ENCODE measurements at places on chromosomes 11 and 22.
A peak's percentile ranks its signal among the peaks of the same experiment; 100 is the strongest.

DNA sequence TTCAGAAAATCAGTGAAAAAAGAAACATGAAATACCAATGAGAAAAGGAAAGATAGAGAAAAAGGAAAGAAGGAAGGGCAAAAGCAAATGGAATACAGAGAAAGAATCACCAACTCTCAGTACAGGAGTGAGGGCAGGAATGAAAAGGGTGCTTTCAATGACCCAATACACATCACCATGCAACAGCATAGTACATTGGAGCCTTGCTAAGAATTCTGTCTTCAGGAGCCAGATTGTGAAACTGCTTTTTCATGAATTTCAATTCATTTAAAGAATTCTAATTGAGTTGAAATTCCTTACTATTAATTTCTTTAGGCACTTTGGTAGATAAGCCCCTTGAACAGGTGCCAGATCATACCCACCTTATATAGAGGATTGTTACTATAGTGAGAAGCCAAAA, 34.9 kb downstream of the BLID start:
- no peak for DNase-seq

- DNase-seq = no peak
Measured at GRCh38 chr22:50695421-50696250, 23.0 kb downstream of the SHANK3 start.

DNA sequence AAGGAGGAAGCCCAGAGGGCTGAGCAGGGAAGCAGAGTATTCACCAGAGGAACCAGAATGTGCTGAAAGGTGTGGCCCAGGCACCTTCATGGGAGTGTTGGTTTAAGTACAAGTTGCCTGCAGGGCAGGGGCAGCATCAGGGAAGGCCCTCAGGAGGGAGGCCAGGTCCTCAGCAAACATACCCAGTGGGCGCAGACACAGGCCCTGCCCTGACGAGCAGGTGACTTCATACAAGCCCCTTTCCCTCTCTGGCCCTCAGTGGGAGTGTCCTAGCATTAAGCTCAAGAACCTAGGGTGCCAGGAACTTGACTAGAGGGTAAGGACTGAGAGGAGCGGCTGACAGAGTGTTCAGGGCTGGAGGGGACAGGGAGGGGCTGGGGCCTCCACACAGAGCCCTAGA, 7.5 kb upstream of the CASTOR1 start:
- DNase-seq = no peak

GRCh38 chr11:71311928-71312510, 59.6 kb upstream of the SHANK2 start:
- DNase-seq = no peak

GRCh38 chr11:43434893-43435292, 76.2 kb downstream of the TTC17 start:
- no peak for DNase-seq

GRCh38 chr11:43212279-43212678, 99.5 kb upstream of the API5 start:
- no peak for DNase-seq

- no peak for DNase-seq
Measured at GRCh38 chr22:38124236-38124974, 13.9 kb upstream of the BAIAP2L2 start.

DNA sequence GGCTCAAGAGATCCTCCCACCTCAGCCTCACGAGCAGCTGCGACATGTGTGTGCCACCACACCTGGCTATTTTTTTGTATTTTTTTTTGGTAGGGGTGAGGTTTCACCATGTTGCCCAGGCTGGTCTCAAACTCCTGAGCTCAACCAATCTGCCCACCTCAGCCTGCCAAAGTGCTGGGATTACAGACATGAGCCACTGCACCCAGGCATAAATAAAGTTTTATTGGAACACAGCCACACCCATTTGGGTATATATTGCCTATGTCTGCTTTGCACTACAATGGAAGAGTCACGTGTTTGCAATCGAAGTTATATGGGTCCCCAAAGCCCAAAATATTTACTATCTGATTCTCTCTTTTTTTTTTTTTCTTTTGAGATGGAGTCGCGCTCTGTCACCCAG, 1.8 kb upstream of the MS4A15 start:
- no peak for DNase-seq

DNA sequence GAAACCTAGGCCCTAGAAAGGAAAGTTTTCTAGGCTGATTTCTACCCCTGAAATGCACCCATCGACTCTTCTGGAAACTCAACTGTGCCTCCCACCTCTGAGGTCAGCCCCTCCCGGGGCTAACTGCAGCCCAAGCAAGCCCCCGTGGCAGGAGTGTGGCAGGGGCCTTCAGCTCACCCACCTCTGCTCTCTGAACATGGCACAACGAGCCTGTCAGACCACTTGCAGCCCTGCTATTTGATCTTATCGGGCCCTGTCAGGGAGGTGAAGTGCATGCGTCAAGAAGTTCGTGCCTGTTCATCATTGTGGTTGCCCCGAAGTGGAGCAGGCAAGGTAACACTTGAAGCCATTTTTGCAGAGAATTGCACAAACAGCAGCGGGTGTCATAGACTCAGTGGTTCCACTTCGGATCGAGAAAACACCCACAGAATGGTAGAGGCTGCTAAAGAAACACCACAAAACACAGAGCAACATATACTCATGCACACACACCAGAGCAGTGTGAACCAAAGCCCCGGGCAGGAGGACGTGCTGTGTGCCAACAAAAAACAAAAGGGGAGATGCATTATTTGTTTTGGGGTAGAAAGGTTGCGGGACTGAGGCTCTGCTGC, 262.7 kb downstream of the ETS1 start:
- no peak for DNase-seq

- no peak for DNase-seq
Measured at GRCh38 chr11:38680746-38681145, 2082.7 kb upstream of the RAG2 start.

DNA sequence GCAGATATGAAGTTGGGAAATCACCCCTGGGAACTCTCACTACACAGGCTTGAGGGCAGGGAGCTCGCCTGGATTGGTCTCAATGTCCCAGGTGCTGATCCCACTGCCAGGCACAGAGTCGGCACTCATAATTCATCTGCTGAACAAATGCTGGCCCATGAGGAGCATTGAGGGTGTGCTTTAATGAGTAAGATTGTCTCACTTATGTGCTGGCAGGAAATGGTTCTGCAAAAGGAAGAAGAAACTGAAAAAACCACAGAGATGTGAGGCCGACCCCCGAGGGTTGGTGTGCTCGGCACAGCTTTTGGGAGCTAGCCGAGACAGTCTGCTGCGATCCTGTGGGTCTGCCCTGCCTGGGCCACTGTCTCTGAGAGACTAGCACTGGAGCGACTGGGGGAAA, 9.4 kb downstream of the PLAAT2 start:
- DNase-seq = no peak

DNA sequence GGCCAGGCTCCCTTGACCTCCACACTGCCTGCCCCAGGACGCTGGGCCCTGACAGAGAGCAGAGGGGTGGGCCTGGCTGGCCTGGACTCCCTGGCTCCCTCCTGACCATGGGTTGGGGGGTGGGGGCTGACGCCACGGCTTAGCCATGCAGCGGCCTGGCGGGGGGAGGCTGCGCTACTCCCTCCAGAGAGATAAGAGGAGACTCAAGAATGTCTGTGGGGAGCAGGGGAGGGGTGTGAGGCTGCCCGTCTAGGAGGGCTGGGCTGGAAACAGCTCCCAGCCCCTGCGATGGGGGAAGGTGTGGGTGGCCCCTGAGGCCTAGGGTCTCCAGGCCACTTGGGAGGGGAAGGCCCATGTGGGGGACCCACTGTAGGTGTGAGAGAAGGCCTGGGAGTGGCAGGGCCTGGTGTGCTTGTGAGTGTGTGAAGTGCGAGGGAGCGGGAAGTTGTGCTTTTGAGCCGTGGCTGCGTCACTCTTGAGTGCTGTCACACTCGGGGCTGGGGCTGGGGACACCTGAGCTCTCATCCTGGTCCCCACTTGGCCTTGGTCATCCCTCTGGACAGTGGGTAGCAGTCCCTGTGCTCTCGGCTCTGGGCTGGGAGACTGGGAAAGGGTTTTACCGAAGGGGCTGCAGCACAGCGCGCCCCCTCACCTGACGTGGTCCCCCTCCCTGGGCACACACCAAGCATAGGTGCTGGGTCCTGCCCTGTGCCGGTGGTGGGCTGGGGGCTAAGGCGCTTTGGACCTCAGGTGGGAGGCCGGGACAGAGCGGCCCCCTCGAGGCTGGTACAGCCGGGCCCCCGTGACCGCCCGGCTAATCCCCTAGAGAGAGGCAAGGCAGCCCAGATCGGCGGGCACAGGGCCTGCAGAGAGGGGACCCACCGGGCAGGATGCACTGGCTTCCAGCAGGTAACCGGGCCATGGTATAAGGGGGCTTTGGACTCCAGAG, 2.4 kb downstream of the MYRF start:
- DNase-seq = no peak

GRCh38 chr11:111153194-111153593, 92.3 kb upstream of the POU2AF2 start:
- DNase-seq = no peak

GRCh38 chr11:131094827-131095226, 178.5 kb upstream of the SNX19 start:
- DNase-seq = no peak

- DNase-seq = no peak
Measured at GRCh38 chr11:15618583-15619032, 503.9 kb downstream of the INSC start.

- no peak for DNase-seq
Measured at GRCh38 chr11:15342163-15342562, 227.4 kb downstream of the INSC start.

GRCh38 chr22:22417495-22418162, 90.9 kb downstream of the ZNF280B start:
- no peak for DNase-seq

- no peak for DNase-seq
Measured at GRCh38 chr11:33997584-33998251, 53.8 kb upstream of the CAPRIN1 start.

GRCh38 chr11:106471276-106471675, 393.8 kb downstream of the AASDHPPT start:
- DNase-seq = no peak

DNA sequence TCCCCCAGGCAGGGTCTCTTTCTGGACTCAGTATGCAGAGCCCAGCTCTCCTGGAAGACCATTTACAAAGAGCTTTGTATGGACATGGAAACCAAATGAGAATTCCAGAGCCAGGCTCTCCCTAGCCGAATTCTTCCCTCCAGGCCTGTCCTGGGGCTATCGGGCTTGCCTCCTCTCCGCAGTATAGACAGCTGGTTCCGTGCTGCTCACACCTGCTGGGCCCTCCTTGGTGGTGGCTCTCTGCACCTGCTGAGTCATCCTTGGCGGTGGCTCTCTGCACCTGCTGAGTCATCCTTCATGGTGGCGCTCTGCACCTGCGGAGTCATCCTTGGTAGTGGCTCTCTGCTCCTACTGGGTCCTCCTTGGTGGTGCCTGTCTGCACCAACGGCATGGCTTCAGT, 743.5 kb downstream of the BRD1 start:
- DNase-seq = peak; percentile 79

- no peak for DNase-seq
Measured at GRCh38 chr22:21672107-21672629, 6.4 kb downstream of the PPIL2 start.

- DNase-seq = no peak
Measured at GRCh38 chr11:66595245-66595904, 2.4 kb downstream of the CCS start.

- DNase-seq = no peak
Measured at GRCh38 chr11:35265755-35266454, 126.9 kb downstream of the CD44 start.

- no peak for DNase-seq
Measured at GRCh38 chr11:11081288-11081687, 223.4 kb upstream of the ZBED5 start.

- DNase-seq = no peak
Measured at GRCh38 chr11:16604794-16605388, 133.6 kb upstream of the C11orf58 start.

DNA sequence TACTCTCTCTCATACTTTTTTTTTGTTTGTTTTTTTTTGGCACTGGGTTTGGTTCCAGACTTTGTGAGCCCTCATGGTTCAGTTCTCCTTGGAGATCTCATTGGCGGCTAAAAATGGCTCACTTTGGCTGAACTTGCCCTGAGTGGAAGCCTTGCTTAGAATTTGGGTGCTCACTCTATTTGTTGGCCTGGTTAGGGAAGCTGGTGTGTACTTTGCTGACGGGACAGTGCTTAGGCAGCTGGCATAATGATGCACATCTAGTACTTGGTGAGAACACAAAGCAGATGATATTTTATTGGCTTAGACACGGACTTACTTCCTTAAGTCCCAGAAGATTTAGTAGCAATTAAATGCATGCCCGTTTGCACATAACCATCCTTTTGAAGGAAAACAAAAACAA, 66.5 kb upstream of the GRAMD1B start:
- DNase-seq = no peak

GRCh38 chr22:44464000-44464399, 34.0 kb downstream of the RTL6 start:
- DNase-seq = no peak

- peak; percentile 4 for DNase-seq
Measured at GRCh38 chr22:47032091-47032943, 269.9 kb downstream of the TBC1D22A start.

DNA sequence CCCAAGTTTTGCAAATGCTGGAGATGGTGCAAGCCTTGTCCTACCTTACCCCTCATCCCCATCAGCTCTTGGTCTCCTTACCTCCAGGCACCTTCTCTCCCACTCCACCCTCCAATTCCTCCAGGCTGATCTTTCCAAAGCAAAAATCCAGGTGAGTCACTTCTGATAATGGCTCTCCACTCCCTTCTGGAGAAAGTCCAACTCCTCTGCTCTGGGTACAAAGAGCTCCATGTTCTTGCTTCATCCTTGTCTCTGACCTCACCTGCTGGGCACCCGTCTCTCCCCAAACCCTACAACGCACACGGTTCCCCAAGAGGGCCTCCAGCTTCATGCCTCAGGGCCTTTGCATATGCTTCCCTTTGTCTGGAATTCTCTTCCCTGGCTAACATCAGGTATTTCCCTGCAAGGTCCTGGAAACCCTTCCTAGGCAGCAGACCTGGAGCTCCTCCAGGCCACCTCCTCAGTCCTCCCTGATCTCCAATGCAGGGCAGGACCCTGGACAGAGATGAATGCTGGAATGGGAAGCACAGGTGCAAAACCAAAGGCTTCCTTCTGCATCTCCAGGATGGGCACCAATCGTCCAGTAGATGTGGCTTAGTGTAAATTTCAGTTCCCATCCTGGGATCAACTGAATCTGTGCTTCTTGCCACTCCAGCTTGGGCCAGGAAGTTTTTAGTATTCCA, 22.7 kb downstream of the IFT27 start:
- DNase-seq = no peak

GRCh38 chr22:39724390-39724789, 153.8 kb downstream of the CACNA1I start:
- DNase-seq = peak; percentile 18

DNA sequence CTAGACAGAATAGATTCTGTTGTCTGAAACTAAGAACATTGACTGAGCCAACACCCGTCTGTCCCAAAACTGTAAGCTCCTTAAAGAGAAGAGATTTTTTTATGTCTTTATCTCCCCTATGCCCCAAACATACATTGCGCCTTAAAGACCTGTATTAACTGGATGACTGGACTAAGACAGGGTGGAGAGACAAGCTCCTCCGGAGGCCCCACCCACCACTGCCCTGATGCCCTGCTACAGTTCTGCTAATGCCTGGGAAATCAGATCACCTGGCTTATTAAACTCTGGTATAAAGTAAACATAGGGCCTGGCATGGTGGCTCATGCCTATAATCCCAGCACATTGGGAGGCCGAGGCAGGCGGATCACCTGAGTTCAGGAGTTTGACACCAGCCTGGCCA, 203.7 kb downstream of the TENM4 start:
- DNase-seq = no peak
